Left cardiac atrium (tissue), 4 donors: ENCODE measurements at places on chromosomes 5 and 9. TPM values are rescaled to one million over a fixed set of nuclear protein-coding genes. Genes with fewer than 3 reads are reported as not detected.

PDCD1LG2 gene
- total RNA-seq: 3.3 TPM

FAXDC2 gene
- total RNA-seq: 28.2 TPM

BSPRY gene
- 0.27 TPM for total RNA-seq

FBXO10 gene
- total RNA-seq: 6.7 TPM

C5orf15 gene
- total RNA-seq: 27.9 TPM

TAF11L10 gene
- total RNA-seq: not detected

ZNF883 gene
- total RNA-seq: 2.8 TPM

FGFR4 gene
- 1.4 TPM for total RNA-seq

IL4 gene
- total RNA-seq: not detected

DNA sequence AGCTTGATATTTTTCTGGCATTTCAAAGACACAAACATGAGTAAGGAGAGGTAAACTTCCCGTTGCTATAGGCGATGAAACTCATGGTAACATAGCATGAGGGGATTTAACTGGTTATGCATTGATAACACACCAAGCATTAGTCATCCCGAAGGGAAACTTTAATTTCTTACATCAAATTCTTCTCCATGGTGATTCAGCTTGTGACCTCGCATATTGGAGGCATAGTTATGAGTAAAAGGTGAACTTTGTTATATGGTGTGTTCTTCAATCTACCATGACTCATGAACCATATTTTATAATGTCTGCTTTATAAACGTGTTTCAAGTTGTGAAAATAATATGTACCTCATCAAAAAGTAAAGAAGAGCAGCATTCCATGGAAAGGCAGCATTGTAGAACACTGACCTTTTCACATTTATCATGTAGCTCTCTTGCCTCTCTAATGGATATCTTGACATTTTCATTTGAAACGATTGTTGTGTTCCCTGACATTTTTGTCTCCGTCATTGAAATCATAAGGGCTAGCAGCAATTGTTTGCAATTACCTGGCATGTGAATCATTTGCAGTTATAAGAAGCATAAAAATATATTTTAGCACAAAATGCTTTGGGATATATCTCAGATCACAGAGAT lies 491.8 kb downstream of the ANXA1 start:
- no peak for DNase-seq

- DNase-seq: peak; percentile 55
Measured at GRCh38 chr5:154783774-154784460, 28.7 kb downstream of the LARP1 start.

DNA sequence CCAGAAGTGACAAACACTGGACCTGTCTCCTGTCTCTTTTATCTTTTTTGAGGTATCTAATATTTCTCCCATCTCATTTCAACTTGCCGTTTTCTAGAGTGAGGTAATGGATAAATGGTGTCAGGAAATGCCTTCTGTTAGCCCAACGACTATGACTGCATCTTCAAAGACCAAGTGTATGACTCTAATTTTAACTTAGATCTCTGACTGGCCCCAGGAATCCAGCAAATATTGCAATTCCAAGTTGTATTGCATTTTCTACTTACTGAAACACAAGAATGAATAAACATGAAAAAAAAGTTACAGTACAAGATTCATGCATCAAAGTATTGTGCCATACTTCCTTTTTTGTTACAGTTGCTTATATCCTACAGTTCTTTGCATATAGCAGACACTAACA lies 26.3 kb downstream of the SLC28A3 start:
- DNase-seq: no peak

- DNase-seq: no peak
Measured at GRCh38 chr5:1014346-1014745, 5.7 kb downstream of the NKD2 start.

- DNase-seq: no peak
Measured at GRCh38 chr5:37875051-37875787, 35.4 kb upstream of the GDNF start.

GRCh38 chr5:88142636-88142885 lies 126.1 kb downstream of the TMEM161B start:
- no peak for DNase-seq

DNA sequence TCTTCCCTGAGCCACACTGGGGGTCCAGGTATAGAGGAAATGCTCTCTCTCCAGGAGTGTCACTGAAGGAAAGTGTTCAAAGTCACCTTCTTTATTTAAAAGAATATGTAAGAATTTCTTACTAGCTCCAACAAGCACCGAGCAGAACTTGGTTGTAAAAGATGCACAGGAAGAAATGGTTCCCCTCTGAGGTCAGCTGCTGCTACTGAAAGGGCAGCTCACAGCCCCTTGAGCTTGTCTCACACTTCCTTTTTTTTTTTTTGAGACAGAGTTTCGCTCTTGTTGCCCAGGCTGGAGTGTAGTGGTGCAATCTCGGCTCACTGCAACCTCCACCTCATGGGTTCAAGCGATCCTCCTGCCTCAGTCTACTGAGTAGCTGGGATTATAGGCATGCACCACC lies 77.2 kb downstream of the PRRT1B start:
- DNase-seq: no peak

DNA sequence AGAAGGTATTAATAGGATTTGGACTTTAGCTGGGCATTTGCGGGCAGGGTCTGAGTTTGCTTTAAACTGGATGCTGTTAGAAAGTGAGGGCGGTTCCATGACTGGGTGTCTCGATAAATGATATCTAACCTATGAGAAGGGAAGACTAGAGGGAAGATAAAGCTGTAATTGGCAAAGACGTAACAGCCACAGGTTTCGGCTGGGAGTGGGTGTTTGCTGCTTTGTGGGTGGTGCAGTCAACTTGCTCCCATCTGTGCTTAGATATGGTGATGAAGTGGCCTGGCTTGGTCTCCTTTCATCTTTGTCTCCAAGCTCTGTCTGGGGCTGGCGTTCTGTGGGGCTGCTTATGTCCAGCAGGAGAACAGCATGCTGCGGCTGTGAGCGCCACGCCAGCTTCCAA lies 23.3 kb downstream of the OR2V1 start:
- no peak for DNase-seq

- no peak for DNase-seq
Measured at GRCh38 chr5:82100303-82101077, 128.7 kb downstream of the ATG10 start.

GRCh38 chr9:127014216-127014909 lies 99.8 kb downstream of the RALGPS1 start:
- no peak for DNase-seq

DNA sequence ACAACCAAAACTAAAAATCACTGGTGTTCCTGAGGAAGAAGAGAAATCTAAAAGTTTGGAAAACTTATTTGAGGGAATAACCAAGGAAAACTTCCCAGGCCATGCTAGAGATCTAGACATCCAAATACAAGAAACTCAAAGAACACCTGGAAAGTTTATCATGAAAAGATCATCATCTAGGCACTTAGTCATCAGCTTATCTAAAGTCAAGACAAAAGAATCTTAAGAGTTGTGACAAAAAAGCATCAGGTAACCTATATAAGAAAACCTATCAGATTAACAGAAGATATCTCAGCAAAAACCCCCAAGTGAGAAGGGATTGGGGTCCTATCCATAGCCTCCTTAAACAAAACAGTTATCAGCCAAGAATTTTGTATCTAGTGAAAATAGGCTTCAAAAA lies 17.1 kb upstream of the SPEF2 start:
- no peak for DNase-seq

DNA sequence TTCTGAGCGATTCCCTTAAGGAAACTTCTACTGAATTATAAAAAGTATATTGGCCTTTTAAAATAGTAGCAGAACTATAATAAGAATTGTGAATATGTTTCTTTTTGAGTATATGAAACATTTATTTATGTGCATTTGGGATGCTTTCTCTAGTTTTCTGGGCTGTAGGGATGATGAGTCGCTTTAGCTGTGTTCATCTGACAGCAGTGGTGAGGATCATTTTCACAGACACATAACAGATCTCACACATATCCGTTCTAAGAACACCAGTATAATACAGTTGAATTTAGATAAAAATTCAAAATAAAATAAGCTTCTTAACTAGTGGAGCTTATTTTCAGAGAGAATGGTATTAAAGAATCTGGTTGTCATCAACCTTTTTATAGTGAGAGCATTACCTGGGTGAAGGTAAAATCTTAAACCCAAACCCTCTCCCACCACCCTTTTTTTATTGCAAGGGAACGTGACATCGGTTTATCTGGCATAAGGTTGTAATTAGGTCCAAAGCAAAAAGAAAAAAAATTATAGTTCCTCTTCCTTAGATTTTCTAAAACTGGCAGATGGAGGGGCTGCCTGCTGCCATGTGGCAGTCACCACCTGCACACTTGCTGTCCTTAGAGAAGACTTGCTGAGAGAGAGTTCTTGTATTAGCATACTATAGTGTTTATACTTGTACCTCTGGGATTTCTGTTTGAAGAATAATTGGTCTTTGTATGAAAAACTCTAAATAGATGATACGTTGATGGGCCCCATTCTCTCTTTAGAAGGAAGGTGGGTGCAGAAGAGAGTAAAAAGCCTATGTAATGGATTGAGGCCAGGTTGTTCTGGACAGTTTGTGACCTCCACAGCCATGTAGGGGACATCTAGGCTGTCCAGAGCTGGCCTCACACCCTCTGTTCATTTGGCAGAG lies 86.8 kb downstream of the CAMK4 start:
- DNase-seq: no peak

DNA sequence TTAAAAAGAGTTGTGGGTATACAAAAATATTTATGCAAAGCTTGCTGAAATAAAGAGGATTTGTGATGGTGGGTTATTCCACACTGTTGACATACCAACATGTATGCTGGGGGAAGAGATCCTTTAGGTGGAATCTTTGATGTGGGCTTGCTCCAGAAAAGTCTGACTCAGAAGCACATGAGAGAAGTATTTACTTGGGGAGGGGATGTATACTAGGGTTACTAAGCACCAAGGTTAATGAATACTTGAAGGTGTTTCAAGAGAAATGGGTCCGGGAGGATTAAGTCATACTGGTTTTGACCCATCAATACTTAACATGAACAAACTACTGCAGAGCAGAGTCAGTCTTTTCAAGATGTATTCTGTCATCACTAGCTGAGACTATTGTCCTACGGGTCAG lies 316.4 kb upstream of the GRIN3A start:
- DNase-seq: no peak

- DNase-seq: no peak
Measured at GRCh38 chr9:107751567-107752210, 262.1 kb upstream of the KLF4 start.

DNA sequence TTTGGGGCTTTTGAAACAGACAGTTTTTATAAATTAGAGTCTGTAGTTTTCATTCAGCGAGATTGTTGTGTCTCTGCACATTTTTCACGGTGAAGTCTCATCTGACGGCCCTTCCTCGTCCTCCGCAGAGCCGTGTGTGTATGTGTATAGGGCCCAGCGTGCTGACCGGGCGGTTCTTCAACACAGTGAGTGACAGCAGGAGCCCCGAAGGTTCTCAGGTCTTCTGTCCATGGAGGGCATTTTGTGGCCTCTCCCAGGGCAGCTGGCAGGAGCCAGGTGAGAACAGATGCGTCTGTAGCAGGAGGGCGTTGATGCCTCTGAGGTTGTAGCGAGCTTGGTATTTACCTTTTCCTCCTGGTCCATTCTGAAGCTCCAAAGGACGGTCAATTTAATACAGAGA lies 116.0 kb upstream of the LPCAT1 start:
- DNase-seq: no peak
